Activated T-cell treated with anti-CD3 and anti-CD28 coated beads, Interleukin-2, amount 50 U/mL, for 24 hours (primary cell): ENCODE measurements at places on chromosomes 13 and 19.
A peak's percentile ranks its signal among the peaks of the same experiment; 100 is the strongest.

GRCh38 chr13:110349239-110349638, 42.2 kb downstream of the COL4A2 start:
- H3K4me1 ChIP-seq = no peaks in the 10 kb centered on the region
- H3K27ac ChIP-seq = no peak overlapping the region
- H3K4me3 ChIP-seq = no peak overlapping the region
- no peaks in the 10 kb centered on the region for H3K36me3 ChIP-seq

- no peak overlapping the region for H3K27ac ChIP-seq
- H3K27me3 ChIP-seq = no peaks in the 10 kb centered on the region
- H3K36me3 ChIP-seq = peaks cover 93% of the 10 kb centered on the region
- no peak overlapping the region for H3K4me3 ChIP-seq
- H3K4me1 ChIP-seq = no peaks in the 10 kb centered on the region
Observed at GRCh38 chr13:111286162-111286561, 34.3 kb upstream of the TEX29 start.

DNA sequence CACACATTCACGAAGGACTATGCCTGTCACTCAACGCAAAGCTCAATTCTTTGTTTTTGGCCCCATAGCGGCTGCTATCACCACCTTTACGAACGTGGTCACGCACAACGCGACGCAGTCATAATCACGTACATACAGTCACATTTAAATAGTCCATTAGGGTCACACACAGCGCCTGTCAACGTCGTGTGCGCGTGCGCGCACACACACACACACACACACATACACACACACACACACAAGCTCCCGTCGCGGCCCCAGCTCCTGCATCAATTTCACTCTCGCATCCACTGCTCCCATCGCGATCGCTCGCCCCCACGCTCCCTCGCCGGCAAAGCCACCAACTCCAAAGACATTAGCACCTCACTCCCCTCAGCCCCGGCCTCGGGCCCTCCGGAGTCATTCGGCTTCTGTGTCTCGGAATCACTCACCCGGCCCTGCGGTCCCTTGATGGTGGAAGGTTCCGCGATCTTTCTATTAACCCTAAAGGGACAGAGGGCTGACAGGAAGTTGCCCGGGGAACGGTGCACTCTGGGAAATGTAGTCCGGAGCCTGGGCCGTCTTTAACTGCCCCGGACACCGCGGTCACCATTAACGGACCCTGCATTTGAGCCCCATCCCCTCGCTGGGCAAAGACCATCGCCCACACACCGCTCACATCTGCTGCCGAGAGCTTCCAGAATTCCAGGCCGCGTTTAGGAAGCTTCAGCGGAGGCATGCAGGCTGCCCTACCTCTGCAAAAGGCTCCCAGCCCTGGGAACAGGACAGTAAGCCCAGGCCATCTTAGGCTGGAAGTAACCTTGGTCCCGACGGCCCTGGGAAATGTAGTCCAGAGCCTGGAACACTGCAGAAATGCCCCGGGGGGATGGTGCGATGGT, at the start of gene ZNF790:
Gene ZNF790 (minus strand): TSS at position 482 of the 878 bp plus-strand sequence. CDS start 12,768 bp downstream, outside the sequence.
- H3K27ac ChIP-seq = peak within 1 kb of the TSS; percentile 20
- H3K4me1 ChIP-seq = peaks cover 5% of the 10 kb centered on the region
- DNase-seq = peak; percentile 90

- no peaks in the 10 kb centered on the region for H3K36me3 ChIP-seq
- H3K4me1 ChIP-seq = peaks cover 5% of the 10 kb centered on the region
- H3K4me3 ChIP-seq = no peak overlapping the region
- peaks cover 49% of the 10 kb centered on the region for H3K27me3 ChIP-seq
- H3K27ac ChIP-seq = no peak overlapping the region
Observed at GRCh38 chr13:24116131-24116530, 44.4 kb upstream of the SPATA13 start.

DNA sequence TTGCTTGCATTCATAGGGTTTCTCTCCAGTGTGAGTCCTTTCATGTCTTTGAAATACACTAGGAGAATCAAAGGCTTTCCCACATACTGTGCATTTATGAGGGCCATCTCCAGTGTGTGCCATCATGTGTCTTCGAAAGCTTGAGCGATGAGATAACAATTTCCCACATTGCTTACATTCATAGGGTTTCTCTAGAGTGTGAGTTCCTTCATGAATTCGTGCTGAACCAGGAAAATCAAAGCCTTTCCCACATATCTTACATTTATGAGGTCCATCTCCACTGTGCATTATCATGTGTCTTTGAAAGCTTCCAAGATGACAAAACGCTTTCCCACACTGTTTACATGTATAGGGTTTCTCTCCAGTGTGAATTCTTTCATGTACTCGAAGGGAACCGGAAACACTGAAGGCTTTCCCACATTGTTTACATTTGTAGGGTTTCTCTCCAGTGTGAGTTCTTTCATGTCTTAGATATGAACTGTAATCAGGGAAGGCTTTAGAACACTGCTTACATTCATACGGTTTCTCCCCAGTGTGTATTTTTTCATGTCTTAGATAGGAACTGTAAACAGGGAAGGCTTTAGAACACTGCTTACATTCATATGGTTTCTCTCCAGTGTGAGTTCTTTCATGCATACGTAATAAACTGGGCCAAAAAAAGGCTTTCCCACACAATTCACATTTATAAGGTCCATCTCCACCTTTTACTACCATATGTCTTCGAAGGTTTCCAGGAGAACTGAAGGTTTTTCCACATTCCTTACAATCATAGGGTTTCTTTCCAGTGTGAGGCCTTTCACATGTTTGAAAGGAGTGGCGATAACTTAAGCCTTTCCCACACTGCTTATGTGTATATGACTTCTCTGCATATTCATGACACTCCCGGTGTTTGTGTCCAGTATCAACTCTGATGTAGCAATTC, 21.4 kb downstream of the ZNF44 start:
- peaks cover 95% of the 10 kb centered on the region for H3K36me3 ChIP-seq
- H3K4me3 ChIP-seq = no peak overlapping the region
- peaks cover 3% of the 10 kb centered on the region for H3K4me1 ChIP-seq
- no peak overlapping the region for H3K27ac ChIP-seq

GRCh38 chr19:33413868-33414666, 40.6 kb downstream of the CEBPG start:
- H3K4me1 ChIP-seq = peaks cover 5% of the 10 kb centered on the region
- no peak for DNase-seq
- H3K36me3 ChIP-seq = peaks cover 8% of the 10 kb centered on the region
- H3K4me3 ChIP-seq = no peak overlapping the region

DNA sequence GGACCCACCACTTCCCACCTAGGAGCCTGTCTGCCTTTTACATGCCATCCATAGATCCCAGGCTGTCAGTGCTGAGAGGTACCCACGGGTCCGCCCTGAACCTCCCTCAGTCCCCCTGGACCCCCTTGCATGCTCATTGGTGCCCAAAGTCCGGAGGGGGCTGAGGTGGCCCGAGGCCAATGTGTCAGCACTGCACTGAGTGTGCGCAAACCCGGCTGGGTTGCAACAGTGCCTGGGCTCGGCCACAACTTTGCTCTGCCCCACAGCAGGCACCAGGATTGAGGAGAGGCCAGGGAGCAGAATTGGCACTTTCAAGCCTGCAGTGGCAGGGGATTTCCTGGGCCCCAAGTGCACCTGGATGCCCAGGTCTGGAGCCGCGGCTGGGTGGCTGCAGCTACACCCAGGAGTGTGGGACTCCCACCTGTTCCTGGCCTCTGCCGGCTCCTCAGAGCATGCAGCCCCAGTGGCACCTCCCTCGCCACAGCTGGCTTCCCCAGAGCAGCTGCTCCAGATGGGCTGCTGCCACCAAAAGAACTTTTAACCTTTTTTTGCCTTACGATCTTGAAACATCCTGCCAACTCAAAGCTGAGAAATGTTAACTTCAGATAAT, 837.0 kb downstream of the SLITRK6 start:
- no peak overlapping the region for H3K27ac ChIP-seq
- H3K27me3 ChIP-seq = no peaks in the 10 kb centered on the region
- no peak overlapping the region for H3K4me3 ChIP-seq
- DNase-seq = no peak
- H3K4me1 ChIP-seq = no peaks in the 10 kb centered on the region

- H3K27me3 ChIP-seq = no peaks in the 10 kb centered on the region
- no peak overlapping the region for H3K4me3 ChIP-seq
- no peak for DNase-seq
- H3K27ac ChIP-seq = no peak overlapping the region
- H3K36me3 ChIP-seq = no peaks in the 10 kb centered on the region
Observed at GRCh38 chr13:53158201-53158600, 129.6 kb downstream of the OLFM4 start.

DNA sequence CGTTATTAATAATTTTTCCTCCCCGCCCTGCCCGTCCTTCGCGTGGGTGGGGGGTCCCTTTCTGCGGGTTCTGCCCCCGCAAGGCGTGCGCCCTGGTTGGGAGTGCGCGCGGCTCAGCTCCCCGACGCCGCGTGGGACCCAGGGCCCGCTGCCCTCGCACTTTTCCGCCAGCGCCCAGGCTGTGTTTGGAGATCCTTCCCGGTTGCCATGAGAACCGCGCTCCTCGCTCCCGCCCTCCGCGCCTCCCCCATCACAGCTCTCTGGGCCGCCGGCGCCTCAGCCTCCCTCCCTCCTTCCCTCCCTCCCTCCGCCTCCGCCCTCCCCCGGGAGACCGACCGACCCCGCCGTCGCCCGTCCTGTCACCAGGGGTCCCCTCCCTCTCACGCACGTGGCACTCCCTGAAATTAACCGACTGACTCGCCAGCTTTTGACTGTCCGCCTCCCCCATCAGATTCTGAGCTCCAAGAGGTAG, 2.4 kb upstream of the SSBP4 start:
- H3K27ac ChIP-seq = peak overlapping the region; percentile 80
- H3K27me3 ChIP-seq = peaks cover 54% of the 10 kb centered on the region
- peaks cover 60% of the 10 kb centered on the region for H3K4me1 ChIP-seq
- H3K4me3 ChIP-seq = peak overlapping the region; percentile 70

DNA sequence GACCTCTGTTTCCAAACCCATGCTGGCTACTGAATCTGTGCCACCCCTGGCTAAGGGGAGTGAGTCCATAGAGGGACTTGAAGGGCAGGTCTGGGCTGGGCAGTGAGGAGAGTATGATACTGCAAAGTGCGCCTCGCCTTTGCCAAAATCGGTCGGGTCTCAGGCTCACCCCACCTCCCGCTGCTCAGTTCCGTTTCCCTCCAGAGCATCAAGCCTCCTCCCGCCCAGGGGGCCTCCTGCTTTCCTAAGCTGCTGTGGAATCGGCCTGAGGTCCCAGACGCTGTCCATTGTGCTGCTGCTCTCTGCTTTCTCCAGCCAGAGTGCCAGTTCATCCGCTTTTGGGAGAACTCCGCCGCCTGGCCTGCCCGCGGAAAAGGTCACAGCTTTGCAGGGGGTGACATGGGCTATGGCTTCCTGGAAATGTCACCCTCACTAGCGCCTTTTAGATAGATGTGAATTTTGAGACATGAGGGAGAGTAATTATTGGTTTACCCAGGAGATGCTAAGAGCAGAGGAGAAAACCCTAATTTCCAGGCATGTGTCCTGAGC, 1418.4 kb downstream of the UQCRFS1 start:
- DNase-seq = no peak
- H3K27me3 ChIP-seq = no peaks in the 10 kb centered on the region
- H3K27ac ChIP-seq = peak overlapping the region; percentile 96
- peaks cover 60% of the 10 kb centered on the region for H3K36me3 ChIP-seq

- H3K4me1 ChIP-seq = peaks cover 6% of the 10 kb centered on the region
- no peak overlapping the region for H3K4me3 ChIP-seq
- DNase-seq = no peak
- H3K27ac ChIP-seq = no peak overlapping the region
Observed at GRCh38 chr19:51541458-51542357, 10.2 kb upstream of the SIGLEC6 start.

GRCh38 chr19:9848762-9849161, 13.6 kb downstream of the PIN1 start:
- no peak for DNase-seq
- H3K27ac ChIP-seq = peak overlapping the region; percentile 68
- peaks cover 62% of the 10 kb centered on the region for H3K36me3 ChIP-seq

DNA sequence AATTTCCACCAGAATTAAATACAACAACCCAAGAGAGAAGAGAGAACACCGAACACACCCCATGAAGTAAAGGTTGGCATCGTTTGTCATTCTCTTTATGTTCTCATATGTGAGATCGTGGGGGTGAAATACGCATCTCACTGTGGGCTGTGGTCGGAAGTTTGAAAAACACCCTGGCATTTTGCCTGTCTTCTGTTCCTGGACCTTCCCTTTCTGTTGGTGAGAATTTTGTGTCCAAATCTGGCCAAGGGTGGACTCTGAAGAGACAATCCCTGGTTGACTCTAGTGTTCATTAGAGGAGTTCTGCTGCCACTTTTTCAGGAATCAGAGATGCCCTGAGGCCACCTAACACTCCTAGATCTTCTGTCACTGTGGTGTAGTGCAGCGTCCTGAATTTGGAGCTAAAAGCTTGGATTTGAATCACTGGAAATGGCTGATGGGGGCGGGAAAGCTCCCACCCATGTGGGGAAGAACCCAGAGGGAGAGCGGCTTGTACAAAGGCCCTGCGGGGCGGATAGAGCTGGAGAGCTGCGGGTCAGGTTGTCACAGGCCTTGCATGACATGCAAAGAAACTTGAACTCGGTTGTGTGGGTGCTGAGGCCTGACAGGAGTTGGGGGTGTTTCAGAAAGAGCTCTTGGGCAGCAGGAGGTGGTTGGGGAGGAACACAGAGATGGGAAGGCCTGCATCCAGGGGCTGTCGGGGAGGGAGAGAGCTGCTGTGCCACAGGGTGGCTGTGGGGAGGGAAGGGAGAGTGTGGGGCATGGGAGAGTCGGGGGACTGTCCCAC, 11.1 kb upstream of the SPATA13 start:
- H3K36me3 ChIP-seq = no peaks in the 10 kb centered on the region
- H3K27me3 ChIP-seq = peaks cover 4% of the 10 kb centered on the region
- H3K27ac ChIP-seq = no peak overlapping the region
- H3K4me3 ChIP-seq = no peak overlapping the region
- no peak for DNase-seq

GRCh38 chr19:11383706-11384048, 437 bp downstream of the EPOR start:
- no peak overlapping the region for H3K4me3 ChIP-seq
- H3K27ac ChIP-seq = no peak overlapping the region
- peaks cover 31% of the 10 kb centered on the region for H3K4me1 ChIP-seq
- peaks cover 20% of the 10 kb centered on the region for H3K27me3 ChIP-seq
- DNase-seq = no peak
- H3K36me3 ChIP-seq = peaks cover 4% of the 10 kb centered on the region

GRCh38 chr13:23433171-23434153, at the start of gene SACS:
TSS of gene SACS (minus strand) at chr13:23433702. CDS start at chr13:23411239, 22,463 bp downstream.
- no peak within 1 kb of the TSS for H3K4me3 ChIP-seq
- no peaks in the 10 kb centered on the region for H3K36me3 ChIP-seq
- peaks cover 37% of the 10 kb centered on the region for H3K27me3 ChIP-seq
